Thymus (tissue), 14 donors: ENCODE measurements at places on chromosomes 4 and X. TPM values are rescaled to one million over a fixed set of nuclear protein-coding genes. Genes with fewer than 3 reads are reported as not detected.

DNA sequence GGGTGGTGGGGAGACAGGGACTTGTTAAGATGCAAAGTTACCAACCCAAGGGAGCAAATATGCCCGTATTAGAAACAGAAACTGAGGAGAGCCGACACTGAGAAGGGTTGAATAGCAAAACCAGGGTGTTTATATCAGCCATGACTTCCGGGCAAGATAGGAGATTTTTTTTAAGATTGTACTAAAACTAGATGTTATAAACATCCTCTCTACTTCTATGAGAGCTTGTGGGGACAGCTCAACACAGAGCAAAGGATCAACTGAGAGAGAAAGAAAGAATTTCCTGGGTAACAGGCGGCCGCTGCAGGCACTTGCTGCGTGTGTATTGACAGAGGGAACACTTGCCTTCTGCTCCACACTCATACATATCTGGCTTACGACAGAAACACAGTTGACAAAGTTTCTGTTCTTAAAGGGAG lies 49.1 kb upstream of the FBXW7 start:
- no peak for DNase-seq

DNA sequence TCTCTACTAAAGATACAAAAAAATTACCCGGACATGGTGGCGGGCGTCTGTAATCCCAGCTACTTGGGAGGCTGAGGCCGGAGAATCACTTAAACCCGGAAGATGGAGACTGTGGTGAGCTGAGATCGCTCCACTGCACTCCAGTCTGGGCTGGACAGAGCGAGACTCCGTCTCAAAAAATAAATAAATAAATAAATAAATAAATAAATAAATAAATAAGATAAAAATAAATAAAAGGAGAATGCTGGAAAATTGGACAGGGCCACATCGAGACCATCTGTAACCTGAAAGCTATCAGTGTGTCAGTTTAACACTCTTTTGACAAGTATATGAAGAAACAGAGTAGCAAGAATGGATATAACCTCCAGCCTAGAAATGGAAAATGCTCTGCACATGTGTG lies 15.7 kb upstream of the FAT1 start:
- no peak for DNase-seq

DNA sequence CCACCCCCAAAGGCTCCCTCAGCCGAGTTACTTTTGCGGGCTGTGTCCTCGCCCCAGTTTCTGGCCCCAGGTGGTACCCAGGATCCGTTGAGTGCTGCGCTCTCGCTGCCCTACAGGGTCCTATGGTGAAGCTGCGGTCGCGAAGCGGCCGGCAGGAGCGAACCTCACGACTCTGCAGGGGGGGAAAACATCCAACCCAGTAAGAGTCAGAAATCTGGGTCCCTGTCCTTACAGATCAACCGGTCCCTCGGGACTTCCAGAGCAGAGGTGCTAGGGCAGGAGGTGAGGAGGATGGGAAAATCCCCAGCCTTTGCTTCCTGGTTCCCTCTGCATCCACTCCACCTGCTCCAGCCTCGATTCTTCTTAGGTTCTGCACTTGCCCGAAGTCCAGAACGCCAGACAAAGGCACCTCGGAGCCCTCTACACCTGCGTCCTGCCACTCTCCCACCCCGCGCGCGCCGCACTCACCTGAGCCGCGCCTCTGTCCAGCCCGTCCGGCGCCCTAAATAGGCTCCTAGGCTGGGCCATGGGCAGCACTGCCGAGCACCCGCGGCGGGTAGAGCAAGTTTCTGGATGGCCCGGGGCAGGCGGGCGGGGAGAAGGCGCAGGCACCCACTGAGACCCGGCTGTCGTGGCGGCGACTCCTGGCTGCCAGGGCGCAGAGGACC lies at the start of gene HS3ST1:
HS3ST1 (minus strand) TSS at position 664 of the 668 bp plus-strand sequence. CDS start 28,889 bp downstream, outside the sequence.
- no peak for DNase-seq

GRCh38 chr4:11423465-11423864 lies 5.2 kb downstream of the HS3ST1 start:
- DNase-seq = no peak

Gene ZCCHC12
- 4.6 TPM for polyA plus RNA-seq

DNA sequence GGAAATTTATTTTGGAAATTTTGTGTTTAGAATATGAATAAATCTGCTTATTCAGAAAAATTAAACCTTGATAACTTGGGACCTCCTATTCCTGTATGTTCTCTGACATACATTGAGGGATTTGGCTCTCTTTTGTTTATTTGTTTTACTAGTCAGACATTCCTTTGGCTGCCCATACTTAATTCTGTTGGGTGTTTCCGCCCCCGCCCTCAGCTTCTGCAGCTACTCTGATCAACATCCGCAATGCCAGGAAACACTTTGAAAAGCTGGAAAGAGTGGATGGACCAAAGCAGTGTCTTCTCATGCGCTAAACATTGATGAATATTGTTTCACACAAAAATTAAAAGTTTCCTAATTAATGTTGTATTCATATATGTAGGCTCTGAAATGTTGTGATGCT lies 40.5 kb downstream of the RRAGB start:
- no peak for DNase-seq

GRCh38 chr4:75495476-75495875 lies 18.7 kb downstream of the RCHY1 start:
- DNase-seq = no peak

DNA sequence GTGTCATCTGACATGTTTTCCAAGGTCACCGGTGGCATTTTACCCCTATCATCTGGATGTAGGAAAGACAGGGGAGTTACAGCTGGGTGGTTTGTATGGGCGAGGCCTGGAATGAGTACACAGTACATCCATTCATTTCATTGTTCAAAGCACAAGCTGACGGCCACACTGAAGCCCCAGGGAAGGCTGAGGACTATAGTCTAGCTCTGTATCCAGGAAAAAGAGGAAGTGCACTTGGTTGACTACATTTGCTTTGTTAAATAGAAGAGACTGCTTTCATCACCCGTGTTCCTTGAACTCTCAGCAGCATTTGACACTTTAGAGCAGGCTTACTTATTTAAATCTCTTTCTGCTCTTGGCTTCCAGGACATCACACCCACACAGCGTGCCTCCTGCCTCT lies 1041.0 kb upstream of the TENM3 start:
- no peak for DNase-seq

DNA sequence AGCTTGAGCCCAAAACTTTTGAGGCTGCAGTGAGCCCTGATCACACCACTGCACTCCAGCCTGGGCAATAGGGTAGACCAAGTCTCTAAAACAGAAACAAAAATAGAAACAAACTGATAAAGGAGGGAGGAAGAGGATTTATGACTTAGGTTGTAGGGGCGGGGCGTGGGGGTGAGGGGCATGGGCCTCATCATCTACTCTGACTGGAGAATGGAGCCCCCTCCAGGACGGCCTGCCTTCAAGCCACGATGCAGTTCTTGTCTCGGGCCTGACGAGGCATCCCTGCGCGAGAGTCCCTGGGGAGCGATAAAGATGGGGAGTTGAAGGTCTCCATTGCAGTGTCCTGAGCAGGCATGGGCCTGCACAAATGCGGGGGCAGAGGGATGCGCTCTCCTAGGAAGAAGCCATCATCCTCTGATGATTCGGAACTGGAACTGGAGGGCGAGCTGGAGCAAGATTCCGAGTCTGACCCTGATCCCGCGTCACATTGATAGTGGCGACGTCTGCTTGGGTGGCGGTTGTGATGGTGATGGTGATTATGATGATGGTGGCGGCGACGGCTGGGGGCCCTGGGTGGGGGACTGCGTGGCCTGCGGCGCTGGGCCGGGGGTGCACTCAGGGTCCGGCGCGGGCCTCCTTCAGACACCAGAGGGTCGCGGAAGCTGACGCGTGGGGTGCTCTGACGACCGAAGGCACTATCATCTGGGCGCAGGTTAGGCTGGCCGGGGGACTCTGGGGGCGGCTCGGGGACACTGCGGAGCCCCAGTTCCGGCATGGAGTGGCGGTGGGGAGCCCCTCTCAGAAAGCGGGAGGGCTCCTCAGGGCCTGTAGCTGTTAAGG lies 4.0 kb downstream of the PLP2 start:
- no peak for DNase-seq

Gene CTAG1A
- polyA plus RNA-seq = 0.07 TPM

GRCh38 chr4:41145571-41146078 lies 68.7 kb downstream of the APBB2 start:
- DNase-seq = no peak

Gene MAGEB10
- polyA plus RNA-seq = not detected

DNA sequence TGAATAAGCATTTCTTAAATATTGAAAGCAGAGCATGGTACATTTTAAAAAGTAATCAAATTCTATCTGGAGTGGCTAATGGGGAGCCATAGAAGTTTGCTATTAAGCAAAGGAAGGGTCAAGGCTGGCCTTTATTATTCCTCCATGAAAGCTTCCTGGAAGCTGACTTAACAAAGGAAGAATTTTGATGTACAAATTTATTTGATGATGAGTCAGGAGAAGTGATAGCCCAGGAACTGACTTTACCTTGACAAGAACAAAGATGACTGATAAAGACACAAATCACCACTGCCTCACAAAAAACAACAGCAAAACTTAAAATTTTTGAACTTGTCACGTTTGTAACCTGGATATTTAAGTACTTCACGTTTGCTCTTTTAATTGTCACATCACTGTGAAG lies 872.1 kb downstream of the PCDH7 start:
- no peak for DNase-seq

Gene SYN1
- 4.0 TPM for polyA plus RNA-seq

- DNase-seq = no peak
These were observed 146.8 kb upstream of the USP9X start for GRCh38 chrX:40938423-40938822.

GRCh38 chr4:125316791-125317524 lies 2.2 kb downstream of the FAT4 start:
- no peak for DNase-seq
